Dermis blood vessel endothelial cell (primary cell): ENCODE measurements at places on chromosomes 7 and 10. TPM values are rescaled to one million over a fixed set of nuclear protein-coding genes. Genes with fewer than 3 reads are reported as not detected.

DNA sequence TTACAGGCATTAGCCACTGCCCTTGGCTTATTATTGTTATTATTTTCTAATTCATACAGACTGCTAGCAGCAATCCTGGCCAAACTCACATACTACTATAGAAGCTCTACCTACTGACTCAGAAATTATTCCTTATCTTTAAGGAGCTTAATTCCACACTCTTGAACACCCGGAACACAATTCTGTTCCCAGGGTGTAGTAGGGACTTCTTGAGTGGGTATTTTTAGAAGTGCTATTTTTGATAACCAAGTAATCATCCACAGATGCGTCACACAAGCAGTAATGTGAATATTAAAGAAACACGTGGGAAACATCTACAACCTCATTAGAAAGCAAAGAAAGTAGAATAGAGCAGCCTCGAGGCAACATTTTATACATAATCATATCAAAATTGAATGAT is 149.2 kb downstream of the PTEN start:
- no peak for DNase-seq

- DNase-seq: no peak
Measured at GRCh38 chr7:131720703-131721102, 164.3 kb upstream of the PODXL start.

DNA sequence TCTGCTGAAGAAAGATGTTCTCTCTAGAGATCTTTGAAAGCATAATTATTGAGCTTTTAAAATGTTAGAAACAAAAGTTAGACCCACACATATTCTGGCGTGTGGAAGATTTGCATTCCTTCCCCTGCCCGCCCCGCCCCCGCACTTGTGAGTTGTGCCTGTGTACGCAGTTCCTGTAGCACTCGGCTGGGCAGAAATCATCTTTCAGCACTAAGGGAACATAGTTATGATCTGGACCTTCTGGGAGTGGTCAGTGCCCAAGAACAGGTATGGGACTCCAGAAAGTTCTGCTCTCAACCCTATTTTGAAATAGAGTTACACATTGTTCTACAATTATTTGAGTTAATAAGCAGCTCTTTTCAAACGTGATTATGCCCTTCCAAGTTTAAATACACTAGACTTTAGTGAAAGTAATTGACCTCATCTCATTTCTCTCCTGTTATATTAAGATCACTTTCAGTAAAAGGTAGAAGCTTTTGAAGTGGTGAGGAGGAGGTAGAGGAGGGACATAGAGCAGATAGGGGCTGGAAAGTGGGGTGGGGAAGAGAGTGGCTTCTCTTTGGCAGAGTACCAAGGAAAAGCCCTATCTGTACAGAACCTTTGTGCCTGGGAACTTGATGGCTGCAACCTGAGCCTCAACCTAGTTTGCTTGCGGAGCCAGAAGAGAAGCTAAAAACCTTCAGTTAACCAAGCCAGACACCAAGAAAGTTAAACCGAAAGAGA is 5.7 kb downstream of the BLVRA start:
- no peak for DNase-seq

DNA sequence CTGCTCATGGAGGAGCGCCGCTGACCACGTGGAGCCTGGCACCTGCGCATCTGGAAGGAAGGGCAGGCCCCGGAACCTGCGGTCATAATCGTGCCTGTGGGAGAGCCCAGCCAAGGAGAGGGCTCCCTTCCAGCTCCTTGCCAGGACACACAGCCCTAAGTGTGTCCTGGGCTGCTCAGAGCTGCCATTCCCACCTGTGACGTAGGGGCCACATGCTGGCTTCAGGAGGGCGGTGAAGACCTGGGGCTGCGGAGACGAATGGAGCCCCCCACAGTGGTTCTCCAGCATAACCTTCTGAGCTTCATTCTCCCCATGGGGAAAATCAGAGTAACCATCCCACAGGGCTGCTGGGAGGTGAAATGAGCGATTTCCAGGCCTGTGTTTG is 127.6 kb upstream of the CHST15 start:
- DNase-seq: peak; percentile 3

Gene PRKAR2B
- total RNA-seq: 38.5 and 57.2 TPM in 2 replicates

Gene MMD2
- not detected in 2 replicates for total RNA-seq

Gene ZPBP
- total RNA-seq: not detected in 2 replicates

DNA sequence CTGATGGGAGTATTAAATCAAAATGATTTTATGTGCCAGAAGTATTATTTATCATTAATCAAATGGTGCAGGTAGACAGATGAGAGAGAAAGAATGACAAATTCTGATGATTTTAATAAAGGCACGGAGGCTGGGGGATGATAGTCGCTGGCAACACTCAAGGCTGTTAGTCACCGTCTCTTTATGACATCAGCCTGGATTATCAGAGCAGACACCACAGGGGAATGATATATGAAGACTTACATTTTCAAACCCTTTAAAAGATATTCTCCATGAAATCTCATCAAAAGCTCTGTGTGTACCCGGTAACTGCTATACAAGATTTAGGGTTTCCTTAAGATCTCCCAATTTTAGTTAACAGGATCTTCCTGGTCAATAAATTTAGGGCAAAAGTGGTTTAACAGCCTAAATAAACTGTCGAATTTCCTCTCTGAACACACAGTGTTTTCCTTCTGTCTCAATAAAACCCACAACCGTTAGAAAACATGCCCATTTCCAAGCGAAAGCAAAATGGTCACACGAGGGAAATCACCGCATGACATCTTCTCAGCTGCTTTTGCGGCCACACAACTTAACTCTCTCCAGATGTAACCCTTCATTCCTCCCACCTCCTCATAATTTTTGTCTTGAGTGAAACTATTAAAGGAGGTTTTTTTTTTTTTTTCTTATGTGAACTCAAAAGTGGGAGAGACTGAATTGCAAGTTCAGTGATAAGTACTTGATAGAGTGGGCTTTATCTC is 133.2 kb upstream of the FAM171A1 start:
- no peak for DNase-seq

GRCh38 chr10:109668154-109668665 is 255.1 kb downstream of the XPNPEP1 start:
- no peak for DNase-seq

Gene PIP
- total RNA-seq: not detected in 2 replicates

- DNase-seq: no peak
Measured at GRCh38 chr7:79598351-79598750, 144.9 kb upstream of the MAGI2 start.

Gene SRRT
- total RNA-seq: 43.9 and 53.9 TPM in 2 replicates

- DNase-seq: no peak
Measured at GRCh38 chr7:91759205-91759863, 121.2 kb downstream of the MTERF1 start.

GRCh38 chr7:131683536-131684125 is 127.2 kb upstream of the PODXL start:
- DNase-seq: no peak

Gene CLDN3
- 1.4 and 1.5 TPM in 2 replicates for total RNA-seq

Gene SLC26A3
- not detected in 2 replicates for total RNA-seq

Gene JAZF1
- 3.6 and 4.9 TPM in 2 replicates for total RNA-seq

DNA sequence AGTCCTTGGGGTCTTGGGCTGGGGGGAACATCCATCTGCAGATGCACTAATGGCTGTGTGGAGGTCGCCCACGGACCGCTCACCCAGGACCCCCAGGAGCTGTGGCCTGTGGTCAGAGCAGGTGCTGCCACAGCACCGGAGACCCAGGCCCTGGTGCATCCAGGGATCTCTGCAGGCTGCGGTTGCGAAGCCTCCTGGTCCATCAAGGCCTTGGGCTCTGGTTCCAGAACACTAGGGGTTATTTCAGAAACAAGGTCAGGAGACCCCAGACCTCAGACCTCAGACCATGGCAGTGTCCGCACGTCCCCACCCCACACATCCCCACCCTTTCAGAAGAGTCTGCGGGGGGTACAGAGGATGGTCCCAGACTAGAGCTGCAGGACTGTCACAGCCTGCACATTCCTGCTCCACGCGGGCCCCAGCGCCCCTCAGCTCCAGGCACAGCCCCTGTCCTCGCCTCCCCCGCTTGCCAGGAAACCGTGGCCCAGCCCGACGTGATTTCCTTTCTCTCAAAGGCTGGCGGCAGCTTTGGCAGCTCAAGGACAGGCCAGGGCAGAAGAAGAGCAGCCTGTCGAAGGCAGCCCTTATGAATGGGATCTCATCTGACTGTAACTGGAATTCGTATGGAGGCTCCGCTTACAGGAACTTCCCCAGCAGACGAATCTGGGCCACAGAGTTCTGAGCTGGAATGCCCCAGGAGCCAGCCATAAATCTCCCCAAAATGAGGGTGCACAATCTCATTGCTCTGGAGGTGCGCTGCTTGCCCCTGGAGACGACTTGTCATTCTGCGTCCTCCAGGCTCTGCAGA is 136.2 kb upstream of the RET start:
- no peak for DNase-seq

DNA sequence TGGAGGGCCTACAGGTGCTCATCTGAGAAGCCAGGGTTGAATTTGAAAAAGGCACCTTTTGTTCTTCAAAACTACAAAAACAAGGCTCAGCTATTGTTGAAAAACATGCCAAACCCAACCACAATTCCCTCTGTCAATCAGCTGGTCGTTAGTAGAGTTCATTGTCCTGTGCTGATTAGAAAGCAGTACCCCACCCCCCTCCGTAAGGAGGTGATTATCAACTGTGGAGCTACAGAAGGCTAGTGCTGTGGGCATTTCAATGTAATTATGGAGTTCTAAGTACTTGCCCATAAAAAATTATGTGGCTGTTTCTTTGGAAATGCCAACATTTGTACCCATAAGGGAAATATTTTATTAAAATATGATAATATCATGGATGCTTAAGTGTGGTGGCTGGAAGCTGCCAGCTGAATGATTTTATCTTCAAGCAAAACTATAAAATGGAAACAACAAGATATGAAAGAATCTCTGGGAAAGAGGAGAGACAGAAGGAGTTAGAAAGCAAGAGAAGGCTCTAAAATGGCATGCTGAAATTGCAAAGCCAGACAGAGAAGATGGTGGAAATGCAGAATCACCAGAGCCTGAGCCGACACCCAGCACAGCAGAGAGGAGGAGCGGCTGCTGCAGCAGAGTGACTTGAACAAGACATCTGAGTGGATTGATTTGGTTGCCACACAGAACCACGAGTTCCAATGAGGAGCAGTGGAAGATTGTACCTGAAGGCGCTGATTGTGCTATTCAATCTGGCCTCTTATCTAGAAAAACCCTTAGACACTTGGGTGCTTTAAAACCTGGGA is 179.5 kb upstream of the LRGUK start:
- no peak for DNase-seq

DNA sequence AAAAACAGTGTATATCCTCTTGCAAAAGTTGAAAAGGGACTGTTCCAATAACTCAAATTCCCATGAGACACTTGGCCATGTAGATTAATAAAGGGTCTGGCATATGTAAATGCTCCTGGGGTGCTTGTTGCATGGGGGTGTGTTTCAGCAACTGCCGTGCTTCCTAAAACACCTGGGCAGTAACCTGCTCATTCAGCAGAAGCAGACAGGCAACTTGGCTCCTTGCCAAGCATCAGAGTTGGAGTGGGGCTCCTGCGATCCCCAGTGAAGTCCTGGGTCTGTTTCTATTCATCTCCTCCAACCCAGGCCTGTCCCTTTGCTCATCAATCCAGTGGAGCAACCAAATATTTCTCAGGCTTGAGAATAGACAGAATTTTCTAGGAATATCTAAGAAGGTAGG is 42.2 kb upstream of the ADAM12 start:
- no peak for DNase-seq

GRCh38 chr7:73978661-73979563 is 49.1 kb upstream of the ELN start:
- DNase-seq: peak; percentile 59

Gene SLC39A12
- under 0.01 TPM in 1 of 2 replicates, not detected in the other for total RNA-seq

- DNase-seq: no peak
Measured at GRCh38 chr10:34176351-34176750, 638.7 kb downstream of the PARD3 start.

GRCh38 chr7:1812509-1813393 is 142.7 kb downstream of the ELFN1 start:
- DNase-seq: peak; percentile 37

Gene ST8SIA6
- total RNA-seq: 0.34 and 2.3 TPM in 2 replicates

DNA sequence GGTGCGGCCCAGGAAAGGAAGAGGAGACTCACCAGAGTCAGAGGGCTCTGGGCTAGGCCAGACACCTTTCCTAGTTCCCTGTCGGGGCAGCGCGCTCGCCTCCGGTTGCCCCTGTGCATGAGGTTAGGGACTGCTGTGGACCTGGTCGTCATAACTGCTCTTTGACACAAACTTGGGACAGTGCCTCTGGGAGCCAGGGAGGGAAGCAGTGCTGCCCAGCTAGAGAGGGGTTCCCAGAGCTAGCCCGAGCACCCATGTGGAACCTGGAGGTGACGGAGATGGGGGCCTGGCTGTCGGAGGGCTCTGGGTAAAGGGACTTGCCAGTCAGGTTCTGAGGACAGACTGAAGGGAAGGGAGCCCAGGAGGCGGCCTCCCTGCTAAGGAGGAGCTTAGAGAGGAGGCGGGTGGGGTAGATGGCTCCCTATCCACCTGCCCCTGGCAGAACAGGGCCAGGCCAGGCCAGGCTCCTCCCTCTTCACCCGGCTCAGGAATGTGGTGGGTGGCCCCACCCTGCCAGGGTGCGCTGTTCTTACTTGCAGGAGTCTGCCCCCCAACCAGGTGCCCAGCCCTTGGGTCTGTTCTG is 29.7 kb downstream of the AGAP3 start:
- DNase-seq: no peak

DNA sequence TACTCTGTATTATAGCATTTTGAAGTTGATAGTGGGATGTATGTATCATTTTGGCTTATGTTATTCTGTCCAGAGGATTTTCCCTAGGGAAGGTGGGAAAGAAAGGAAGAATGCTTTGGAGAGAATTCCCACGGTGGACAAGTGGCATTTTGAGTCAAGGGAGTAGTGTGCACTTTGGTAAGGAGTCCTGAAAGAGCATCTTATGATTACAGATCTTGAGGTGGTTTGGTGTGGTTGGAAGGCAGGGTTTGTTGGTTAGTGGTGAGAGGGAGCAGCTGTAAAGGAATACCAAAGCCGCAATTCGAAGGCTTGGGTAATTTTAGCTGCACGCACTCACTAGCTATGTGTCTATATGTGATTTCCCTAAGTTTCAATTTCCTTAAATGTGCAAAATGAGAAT is 16.1 kb downstream of the CCSER2 start:
- DNase-seq: no peak

DNA sequence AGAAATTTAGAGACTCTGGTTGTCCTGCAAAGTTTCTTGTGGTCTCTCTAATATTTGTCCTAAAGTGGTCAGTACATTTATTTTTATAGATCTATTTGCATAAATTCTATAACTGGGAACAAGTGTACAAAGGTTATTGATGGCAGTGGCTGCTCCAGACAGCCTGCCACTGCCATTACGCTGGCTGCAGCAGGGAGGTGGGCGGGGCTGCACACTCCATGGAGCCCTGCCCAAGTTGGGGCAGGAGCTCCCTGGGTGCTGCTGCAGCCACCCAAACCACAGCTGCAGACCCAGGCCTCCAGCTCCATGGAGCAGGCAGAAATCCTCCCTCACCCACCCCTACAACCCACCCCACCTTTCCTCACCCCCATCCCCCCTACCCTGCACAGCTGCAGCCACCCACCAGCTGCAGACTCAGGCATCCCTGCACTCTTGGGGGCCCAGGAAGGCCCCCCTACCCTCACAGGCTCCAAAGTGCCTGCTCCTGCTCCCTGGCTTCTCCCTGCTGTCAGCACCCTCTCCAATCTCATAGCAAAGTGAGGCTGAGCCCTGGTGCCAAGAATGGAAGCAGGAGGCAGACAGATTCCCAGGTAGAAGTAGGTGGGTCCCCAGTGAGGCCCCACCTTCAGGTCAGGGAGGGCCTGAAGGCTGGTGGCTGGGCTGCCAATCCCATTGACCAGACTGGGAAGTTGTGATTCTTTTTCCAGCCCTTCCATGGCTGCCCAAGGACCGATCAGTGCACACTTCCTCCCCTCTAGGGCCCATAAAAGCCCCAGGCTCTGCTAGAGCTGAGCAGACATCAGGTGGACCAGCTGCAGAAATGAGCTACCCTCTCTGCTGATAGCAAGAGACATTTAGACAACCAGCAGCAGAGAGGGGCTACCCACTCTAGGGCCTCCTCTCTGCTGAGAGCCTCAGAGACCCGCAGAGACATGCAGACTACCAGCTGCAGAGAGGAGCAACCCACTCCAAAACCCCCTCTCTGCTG is 4.8 kb upstream of the CYP3A43 start:
- no peak for DNase-seq
